K562 (cell line): ENCODE measurements at places on chromosomes 3 and 15. TPM values are rescaled to one million over a fixed set of nuclear protein-coding genes. Genes with fewer than 3 reads are reported as not detected.

- no peak for DNase-seq
- no peak overlapping the region for H3K4me3 ChIP-seq
- H3K4me1 ChIP-seq, result no peaks in the 10 kb centered on the region
- no peaks in the 10 kb centered on the region for H3K27me3 ChIP-seq
- no peak overlapping the region for H3K27ac ChIP-seq
- no peaks in the 10 kb centered on the region for H3K36me3 ChIP-seq
Measured at GRCh38 chr3:178538056-178538455, 1.8 kb downstream of the KCNMB2 start.

The SEMA3B gene
- 1.8 and 2.2 TPM in 2 replicates for total RNA-seq

DNA sequence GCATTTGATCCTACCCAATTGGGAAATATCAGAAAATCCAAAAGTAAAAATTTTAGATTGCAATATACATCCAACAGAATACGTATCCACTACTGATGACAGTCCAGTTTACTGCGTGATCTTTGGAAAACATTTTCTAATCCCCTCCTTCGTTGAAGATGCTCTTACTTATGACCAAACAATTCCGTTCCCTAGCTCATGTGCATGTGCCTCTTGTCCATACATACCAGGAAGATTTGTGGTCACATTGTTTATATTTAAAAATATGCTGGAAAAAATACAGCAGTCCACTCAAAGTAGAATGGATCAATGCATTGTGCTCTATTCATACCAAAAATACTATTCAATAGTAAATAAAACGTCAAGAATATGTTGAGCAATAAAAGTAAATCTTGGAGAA, 135.3 kb downstream of the CHL1 start:
- H3K4me3 ChIP-seq, result no peak overlapping the region
- no peaks in the 10 kb centered on the region for H3K36me3 ChIP-seq
- H3K4me1 ChIP-seq, result no peaks in the 10 kb centered on the region
- no peaks in the 10 kb centered on the region for H3K27me3 ChIP-seq
- H3K27ac ChIP-seq, result no peak overlapping the region
- DNase-seq, result no peak

The PLXNA1 gene
- total RNA-seq, result 49.3 and 59.9 TPM in 2 replicates

DNA sequence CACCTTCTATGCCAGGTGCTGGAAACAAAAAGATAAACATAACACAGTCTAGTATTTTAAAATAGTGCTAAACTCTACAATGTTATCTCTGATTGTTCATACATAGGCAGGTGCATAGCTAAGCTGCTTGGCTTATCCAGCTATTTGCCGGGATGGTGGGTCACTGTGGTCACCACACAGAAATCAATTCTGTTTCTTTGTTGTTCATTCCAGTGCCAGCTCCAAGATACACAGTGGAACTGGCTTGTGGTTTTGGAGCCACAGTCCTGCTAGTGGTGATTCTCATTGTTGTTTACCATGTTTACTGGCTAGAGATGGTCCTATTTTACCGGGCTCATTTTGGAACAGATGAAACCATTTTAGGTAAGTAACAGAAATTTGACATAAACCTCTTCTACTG, 130.2 kb downstream of the IL1RAP start:
- no peaks in the 10 kb centered on the region for H3K36me3 ChIP-seq
- no peak overlapping the region for H3K27ac ChIP-seq
- no peak overlapping the region for H3K4me3 ChIP-seq
- H3K4me1 ChIP-seq, result no peaks in the 10 kb centered on the region
- no peaks in the 10 kb centered on the region for H3K27me3 ChIP-seq

- no peaks in the 10 kb centered on the region for H3K4me1 ChIP-seq
- no peaks in the 10 kb centered on the region for H3K36me3 ChIP-seq
- no peak for DNase-seq
Measured at GRCh38 chr3:60011218-60011617, 961.4 kb upstream of the CFAP20DC start.

The TMC3 gene
- not detected in 2 replicates for total RNA-seq

The SENP8 gene
- 2.4 and 2.8 TPM in 2 replicates for total RNA-seq
